ENCODE measurements at places on chromosomes 4 and X.

GRCh38 chr4:151766691-151767090 lies 5.9 kb upstream of the GATB start:
- no peak overlapping the region for H3K27ac ChIP-seq
- no peak for DNase-seq
- H3K4me3 ChIP-seq = no peak overlapping the region
- H3K4me1 ChIP-seq = no peaks in the 10 kb centered on the region

GRCh38 chr4:32136081-32136787 lies 1416.1 kb downstream of the PCDH7 start:
- no peaks in the 10 kb centered on the region for H3K4me1 ChIP-seq
- H3K36me3 ChIP-seq = no peaks in the 10 kb centered on the region

DNA sequence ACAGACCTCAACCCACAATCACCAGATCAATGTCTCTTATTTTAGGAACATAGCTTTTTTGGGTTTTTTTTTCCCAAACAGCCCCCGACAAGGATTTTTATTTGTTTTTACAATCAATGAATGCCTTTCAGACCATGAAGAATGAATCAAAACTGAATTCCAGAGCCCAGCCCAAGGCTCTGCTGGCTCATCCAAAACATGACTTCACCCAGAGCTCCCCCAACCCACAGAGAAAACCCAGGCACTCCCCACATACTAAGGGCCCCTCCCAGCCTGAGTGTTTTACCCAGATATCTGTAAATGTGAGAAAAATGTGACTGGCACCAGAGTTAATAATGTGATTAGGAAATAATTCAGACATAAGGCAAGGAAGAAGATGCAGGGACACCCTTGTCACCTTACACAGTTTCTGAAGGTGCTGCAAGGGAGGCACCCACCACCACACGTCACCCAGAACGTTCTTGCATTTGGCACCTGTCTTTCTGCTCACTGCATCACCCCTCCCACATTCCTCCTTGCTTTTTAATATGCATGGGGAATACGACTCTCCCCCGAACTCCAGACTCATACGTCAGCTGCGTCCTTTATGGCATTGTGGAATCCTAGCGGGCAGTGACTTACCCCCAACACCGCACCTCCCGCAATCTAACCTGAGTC lies 47.8 kb upstream of the C4orf50 start:
- no peaks in the 10 kb centered on the region for H3K27me3 ChIP-seq
- no peak overlapping the region for H3K27ac ChIP-seq
- H3K4me3 ChIP-seq = no peak overlapping the region
- no peak for DNase-seq
- H3K36me3 ChIP-seq = no peaks in the 10 kb centered on the region

DNA sequence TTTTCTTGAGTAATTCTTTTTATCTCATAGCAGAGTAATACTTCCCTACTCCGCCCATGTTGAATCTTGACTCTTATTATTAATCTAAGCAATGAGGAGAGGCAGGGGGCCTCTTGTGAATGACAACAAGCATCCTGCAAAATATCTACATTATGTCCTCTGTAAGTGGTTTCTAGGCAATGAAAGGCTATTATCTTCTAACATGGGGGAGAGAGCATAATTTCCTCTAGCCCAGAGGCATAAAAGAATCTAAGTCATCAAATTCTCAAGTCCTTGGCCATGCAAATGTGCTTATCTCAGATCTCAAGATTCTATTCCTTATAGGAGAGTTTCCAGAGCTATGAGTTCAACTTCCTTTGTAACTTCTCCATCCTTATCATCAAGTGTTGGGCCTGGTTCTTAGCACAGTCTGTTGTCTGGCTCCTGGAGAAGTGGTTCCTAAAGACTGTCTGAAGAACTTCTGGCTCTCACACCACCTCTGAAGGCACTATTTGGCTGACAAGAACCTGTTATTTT lies 423.1 kb upstream of the INTU start:
- H3K36me3 ChIP-seq = no peaks in the 10 kb centered on the region
- DNase-seq = no peak

GRCh38 chr4:53821179-53821851 lies 230.0 kb upstream of the LNX1 start:
- no peak for DNase-seq
- no peaks in the 10 kb centered on the region for H3K27me3 ChIP-seq
- H3K27ac ChIP-seq = no peak overlapping the region
- H3K4me3 ChIP-seq = no peak overlapping the region

DNA sequence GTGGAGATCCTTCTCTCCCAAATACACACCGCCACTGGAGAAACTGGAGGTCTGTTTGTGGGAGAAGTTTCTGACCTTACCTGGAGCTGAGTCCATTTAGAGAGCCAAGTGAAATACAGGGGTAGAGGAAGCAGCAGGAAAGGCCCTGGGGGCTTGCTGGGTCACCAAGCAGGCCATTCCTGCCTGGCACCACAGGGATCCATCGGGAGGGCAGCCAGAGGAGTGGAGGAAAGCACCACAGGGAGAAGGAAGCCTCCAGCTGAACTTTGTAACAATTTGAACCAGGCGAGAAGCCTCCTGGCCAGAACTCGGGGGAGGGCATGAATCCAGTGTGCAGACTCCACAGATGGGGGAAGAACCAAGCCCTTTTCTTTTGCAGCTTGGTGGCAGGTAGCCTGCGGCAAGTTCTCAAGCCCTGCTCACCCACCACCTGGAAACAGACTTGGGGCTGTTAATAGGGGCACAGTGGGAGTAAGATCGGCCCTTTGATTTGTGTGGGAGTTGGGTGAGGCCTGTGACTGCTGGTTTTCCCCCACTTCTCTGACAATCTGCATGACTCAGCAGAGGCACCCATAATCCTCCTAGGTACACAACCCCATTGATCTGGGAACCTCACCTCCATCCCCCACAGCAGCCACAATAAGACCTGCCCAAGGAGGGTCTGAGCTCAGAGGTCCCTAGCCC lies 94.6 kb downstream of the IRS4 start:
- H3K27me3 ChIP-seq = no peaks in the 10 kb centered on the region
- H3K27ac ChIP-seq = no peak overlapping the region
- H3K4me1 ChIP-seq = no peaks in the 10 kb centered on the region

DNA sequence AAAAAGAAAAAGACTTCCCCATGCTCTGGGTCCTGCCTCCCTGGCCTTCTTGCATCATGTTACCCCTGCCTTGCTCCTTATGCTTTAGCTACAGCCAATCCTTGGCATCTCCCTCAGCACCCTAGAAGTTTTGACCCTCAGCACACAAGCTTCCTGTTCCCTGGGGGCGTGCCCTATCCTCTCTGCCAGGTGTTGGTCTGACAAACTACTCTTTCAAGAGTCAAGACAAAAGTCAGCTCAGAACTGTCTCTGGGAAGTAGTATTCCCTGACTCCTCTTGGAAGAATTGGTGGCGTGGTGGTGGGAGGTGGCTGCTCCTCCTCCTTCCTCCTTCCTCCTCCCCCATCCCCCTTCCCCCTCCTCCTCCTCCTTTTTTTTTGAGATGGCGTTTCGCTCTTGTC lies 41.0 kb downstream of the PRPS1 start:
- peaks cover 12% of the 10 kb centered on the region for H3K4me1 ChIP-seq
- no peak overlapping the region for H3K27ac ChIP-seq

GRCh38 chr4:20020056-20020455 lies 231.6 kb upstream of the SLIT2 start:
- H3K27me3 ChIP-seq = no peaks in the 10 kb centered on the region
- H3K36me3 ChIP-seq = no peaks in the 10 kb centered on the region
- H3K4me1 ChIP-seq = no peaks in the 10 kb centered on the region

DNA sequence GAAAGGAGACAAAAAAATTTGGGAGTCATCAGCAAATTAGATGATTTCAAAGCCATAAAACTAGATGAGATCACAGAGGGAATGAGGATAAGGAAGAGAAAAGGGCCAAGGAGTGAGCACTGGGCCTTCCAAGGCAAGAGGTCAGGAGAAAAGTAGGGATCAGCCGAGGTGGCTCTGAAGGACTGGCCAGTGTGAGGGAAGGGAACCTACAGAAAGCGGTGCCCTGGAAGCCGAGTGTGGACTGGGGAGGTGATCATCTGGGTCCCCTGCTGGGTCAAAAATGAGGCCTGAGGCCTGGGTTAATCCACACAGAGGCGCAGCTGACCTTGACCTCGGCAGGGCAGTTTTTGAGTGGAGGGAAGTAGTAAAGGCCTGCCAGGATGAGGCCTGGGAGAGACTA lies 133.8 kb downstream of the SMIM20 start:
- no peak overlapping the region for H3K4me3 ChIP-seq
- peak overlapping the region; percentile 57 for H3K27ac ChIP-seq
- H3K27me3 ChIP-seq = no peaks in the 10 kb centered on the region
- DNase-seq = no peak
- H3K36me3 ChIP-seq = no peaks in the 10 kb centered on the region

GRCh38 chr4:185384930-185385331 lies 10.8 kb downstream of the LRP2BP start:
- DNase-seq = no peak
- H3K36me3 ChIP-seq = no peaks in the 10 kb centered on the region
- no peak overlapping the region for H3K4me3 ChIP-seq
- H3K4me1 ChIP-seq = no peaks in the 10 kb centered on the region

DNA sequence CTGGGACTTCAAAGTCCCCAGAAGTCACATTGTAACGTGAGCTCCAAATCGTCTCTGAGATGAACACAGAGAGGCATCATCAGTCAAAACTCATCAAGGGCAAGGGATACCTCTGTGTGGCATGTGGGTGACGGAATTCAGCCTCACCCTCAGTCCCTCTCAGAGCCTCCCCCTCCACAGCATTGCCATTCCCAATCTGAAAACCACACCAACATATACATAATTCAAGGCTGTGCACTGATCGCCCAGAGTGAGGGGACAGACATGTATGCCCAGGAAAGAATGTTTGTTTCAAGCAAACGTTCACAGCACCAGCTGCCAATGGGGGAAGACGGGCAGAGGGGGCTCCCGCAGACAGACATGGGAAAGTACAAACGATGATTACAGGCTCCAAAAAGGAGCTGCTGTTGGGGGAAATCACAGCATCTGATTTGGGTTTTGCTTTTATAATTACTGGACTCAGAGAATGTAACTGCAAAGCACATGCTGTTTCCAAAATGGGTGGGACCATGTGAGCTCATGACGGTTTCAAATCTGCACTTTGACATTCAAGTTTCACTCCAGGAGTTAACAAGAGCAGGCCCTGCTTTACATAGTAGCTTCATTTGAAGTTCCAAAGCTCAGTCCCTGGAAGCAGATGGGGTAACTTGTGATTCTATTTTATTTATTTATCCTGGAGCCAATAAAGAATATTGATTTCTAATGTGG lies 88.3 kb downstream of the CLCN4 start:
- no peak overlapping the region for H3K27ac ChIP-seq
- no peaks in the 10 kb centered on the region for H3K4me1 ChIP-seq
- H3K36me3 ChIP-seq = no peaks in the 10 kb centered on the region
- H3K4me3 ChIP-seq = no peak overlapping the region
- peaks cover 4% of the 10 kb centered on the region for H3K27me3 ChIP-seq
- DNase-seq = no peak

GRCh38 chrX:50622751-50623150 lies 152.1 kb upstream of the DGKK start:
- H3K4me1 ChIP-seq = no peaks in the 10 kb centered on the region
- no peak overlapping the region for H3K4me3 ChIP-seq
- H3K27ac ChIP-seq = no peak overlapping the region
- H3K27me3 ChIP-seq = no peaks in the 10 kb centered on the region
- no peak for DNase-seq
- no peaks in the 10 kb centered on the region for H3K36me3 ChIP-seq

GRCh38 chr4:166400270-166400894 lies 527.3 kb downstream of the TLL1 start:
- no peaks in the 10 kb centered on the region for H3K4me1 ChIP-seq
- no peaks in the 10 kb centered on the region for H3K27me3 ChIP-seq
- H3K36me3 ChIP-seq = no peaks in the 10 kb centered on the region
- H3K4me3 ChIP-seq = no peak overlapping the region

DNA sequence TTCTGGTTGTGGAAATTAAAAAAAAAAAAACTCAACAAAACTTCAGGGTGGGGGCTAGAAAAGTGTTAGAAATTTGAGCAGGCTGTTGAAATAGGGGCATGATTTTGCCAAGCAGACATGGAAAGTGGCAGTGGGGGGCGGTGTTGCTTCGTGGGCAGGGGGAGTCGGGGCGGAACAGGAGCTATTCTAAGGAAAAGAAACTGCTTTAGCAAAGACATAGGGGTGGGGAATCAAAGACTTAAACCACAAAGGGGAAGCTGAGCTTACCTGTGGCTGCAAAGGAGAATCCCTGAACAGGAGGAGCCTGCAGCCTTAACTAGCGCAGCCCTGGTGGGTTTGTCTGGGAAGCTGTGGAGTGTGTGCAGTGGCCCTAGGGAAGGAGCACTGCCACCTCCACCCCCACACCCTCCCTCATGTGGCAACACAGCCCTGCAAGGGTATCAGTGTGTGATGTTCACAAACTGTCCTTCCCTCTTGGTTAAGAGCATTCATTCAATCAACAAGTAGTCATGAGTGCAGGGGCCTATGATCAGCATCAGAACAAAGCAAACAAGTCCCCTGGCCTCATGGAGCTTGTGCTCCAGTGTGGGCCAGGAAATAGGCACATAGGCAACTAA lies 20.5 kb downstream of the SEL1L3 start:
- H3K27me3 ChIP-seq = no peaks in the 10 kb centered on the region
- no peaks in the 10 kb centered on the region for H3K4me1 ChIP-seq
- no peaks in the 10 kb centered on the region for H3K36me3 ChIP-seq
- H3K27ac ChIP-seq = no peak overlapping the region
- no peak for DNase-seq

DNA sequence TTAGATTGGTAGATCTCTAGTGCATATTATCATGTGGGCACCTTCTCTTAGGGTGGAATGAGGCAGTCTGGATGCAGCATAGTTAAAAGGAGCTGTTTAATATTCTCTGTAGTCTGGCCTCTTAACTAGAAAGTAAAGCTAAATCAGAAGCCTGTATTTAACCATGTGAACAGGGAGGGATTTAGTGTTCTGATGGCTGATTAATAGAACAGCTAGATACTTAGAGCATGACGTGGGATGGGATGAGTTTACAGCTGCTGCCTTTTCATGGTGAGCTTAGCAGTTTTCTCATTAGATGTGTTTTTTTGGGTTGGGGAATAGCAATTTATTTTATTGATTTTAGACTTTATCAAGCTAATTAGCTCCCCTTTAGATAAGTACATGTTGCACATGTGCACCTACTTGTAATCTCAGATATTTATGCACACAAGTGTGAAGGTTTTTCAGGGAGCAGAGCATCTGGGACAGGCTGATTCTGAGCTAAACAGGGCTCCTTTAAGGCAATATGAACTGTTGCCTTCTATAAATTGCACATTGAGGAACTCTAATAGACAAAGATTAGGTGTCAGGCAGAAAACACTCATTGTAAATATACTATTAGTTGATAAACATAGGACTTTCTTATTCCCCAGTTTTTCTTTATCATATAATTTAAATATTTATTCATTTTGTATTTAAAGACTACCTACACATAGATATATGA lies 34.1 kb downstream of the YIPF6 start:
- H3K27me3 ChIP-seq = peaks cover 6% of the 10 kb centered on the region
- no peaks in the 10 kb centered on the region for H3K36me3 ChIP-seq
- H3K27ac ChIP-seq = no peak overlapping the region
- DNase-seq = no peak

Data from adrenal gland (tissue), 19 donors.